ENCODE measurements at places on chromosomes 6 and 20. TPM values are rescaled to one million over a fixed set of nuclear protein-coding genes. Genes with fewer than 3 reads are reported as not detected.

RAET1G gene
- 1.3 TPM for total RNA-seq

KCNQ2 gene
- total RNA-seq = not detected

DNA sequence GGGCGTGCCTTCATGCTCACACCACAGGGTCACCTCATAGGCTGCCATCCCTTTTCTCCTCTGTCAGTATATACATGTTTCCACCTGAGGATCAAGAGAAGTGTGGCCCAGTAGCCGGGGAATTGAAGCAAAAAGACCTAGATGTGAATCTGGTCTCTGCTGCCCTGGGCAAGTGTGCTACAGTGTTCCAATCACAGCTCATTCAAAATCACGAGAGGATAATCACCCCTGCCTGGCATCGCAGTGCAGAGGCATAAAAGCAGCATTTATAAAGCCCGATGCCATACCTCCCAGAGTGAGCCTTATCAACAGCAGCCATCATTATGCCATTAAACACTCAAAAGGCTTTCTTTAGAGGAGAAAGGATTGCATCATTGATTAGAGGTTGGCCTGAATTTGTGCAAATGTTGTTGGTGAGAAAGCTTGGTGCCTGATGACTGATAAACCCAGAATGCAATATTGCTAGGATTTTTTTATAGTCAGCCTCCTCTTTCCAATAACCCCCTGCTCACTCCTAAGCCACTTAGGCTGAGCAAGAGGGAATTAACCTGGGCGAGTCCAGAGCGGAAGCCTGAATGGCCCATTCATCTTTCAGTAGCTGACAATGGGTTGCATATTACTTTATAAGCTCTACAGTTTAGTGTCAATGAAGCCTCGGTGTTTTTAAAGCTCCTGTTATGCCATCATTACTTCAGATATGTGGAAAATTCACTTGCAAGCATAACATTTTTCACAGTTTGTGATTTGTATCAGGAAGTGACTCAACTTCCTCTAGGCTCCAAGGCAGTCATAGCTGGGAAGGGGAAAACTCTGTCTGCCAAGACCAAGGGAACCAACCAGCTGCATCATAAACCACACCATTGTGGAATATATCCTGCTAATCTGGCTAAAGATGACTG, 92.5 kb upstream of the NXT1 start:
- peak; percentile 86 for DNase-seq

CASS4 gene
- total RNA-seq = 3.5 TPM

DNA sequence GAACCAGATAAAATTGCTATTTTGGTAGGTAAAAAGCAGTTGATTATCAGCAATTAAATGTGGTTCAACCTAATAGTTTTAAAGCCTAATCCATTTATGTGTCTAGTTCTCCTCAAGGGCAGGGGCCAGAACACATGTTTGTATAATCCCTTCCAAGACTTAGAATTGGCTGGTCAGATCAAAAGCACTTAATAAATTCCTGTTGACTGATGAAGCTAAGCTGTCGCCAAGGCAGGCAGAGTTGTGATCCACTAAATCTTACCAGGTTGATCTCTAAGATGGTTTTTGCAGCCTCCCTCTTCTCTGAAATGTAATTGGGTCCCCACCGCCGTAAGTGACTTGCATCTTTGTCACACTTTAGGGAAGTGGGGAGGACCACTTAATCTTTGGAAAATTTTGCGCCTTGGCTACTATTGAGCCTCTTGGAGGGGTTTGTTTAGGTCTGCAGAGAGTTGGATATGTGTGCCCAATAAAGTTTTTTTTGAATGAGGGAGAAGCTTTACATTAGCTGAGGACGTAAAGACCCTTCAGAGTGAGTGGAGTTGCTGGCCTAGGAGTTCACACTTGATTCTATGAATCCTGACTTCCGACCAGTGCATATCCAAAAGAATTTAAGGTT, 65.9 kb downstream of the PHF20 start:
- DNase-seq = peak; percentile 33

- DNase-seq = peak; percentile 57
These were observed 610 bp downstream of the PSORS1C1 start for GRCh38 chr6:31114970-31115849.

PLA2G7 gene
- total RNA-seq = not detected

PBX2 gene
- 35.4 TPM for total RNA-seq

SLC12A5 gene
- total RNA-seq = under 0.01 TPM

DNA sequence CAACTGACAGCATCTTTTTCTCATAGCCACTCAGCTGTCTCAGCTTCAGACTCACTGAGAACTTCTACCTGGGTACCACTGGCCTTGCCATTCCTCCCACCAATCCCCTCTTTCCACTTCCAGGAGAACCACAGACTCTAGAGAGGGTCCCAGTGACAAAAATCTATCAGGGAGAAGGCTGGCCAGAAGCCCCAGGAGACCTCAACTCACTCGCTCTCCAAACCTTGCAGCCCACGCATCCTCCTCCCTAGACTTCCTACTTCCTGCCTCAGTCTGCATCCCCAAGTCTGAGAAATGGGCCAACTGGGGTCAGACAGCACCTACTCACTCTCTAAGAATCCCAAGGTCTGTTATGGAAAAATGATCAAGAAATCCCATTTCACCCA, 1.2 kb downstream of the TMEM239 start:
- DNase-seq = no peak

GRCh38 chr6:90350689-90351554, 54.3 kb upstream of the BACH2 start:
- no peak for DNase-seq

GOPC gene
- 45.1 TPM for total RNA-seq

- DNase-seq = no peak
These were observed 11.8 kb upstream of the IBTK start for GRCh38 chr6:82259389-82259788.

DNA sequence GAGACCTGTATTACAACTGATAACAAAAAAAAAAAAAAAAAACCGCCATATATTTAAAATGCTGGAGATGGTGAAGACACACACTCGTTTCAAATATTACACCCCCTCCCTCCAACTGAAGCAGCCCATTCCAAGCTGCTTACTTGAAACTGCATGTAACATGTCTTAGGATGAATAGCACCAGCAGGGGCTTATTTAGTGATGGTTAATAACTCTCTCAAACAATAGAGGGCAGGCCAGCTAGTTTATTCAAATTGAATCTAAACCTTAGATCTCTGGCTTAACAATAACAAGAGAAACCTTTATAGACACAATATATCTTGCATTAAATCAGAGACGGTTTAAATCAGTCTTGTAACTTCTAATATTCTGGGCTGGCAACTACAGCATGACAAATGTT, 9.3 kb upstream of the JPH2 start:
- no peak for DNase-seq

DNA sequence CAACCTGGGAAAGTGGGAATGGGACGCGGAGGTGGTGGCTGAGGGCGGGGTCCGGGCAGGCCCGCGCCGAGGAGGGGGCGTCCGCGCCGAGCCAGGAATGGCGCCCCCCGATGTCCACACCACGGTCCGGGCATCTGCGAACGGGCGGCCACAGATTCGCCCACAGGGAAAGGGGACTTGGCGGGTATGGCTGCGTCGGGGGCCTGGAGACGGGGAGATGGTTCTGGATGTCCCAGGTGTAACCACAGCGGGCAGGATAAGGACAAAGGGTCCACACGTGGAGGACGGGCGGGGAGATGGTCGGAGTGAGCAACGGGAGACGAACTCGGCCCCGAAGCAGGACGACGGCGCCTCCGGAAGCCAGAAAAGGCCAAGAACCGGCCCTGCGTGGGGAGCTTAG, 124.6 kb downstream of the WDR27 start:
- DNase-seq = no peak

SDHAF4 gene
- total RNA-seq = 11.2 TPM

- no peak for DNase-seq
These were observed 166.6 kb downstream of the KHDRBS2 start for GRCh38 chr6:62119401-62119800.

DNA sequence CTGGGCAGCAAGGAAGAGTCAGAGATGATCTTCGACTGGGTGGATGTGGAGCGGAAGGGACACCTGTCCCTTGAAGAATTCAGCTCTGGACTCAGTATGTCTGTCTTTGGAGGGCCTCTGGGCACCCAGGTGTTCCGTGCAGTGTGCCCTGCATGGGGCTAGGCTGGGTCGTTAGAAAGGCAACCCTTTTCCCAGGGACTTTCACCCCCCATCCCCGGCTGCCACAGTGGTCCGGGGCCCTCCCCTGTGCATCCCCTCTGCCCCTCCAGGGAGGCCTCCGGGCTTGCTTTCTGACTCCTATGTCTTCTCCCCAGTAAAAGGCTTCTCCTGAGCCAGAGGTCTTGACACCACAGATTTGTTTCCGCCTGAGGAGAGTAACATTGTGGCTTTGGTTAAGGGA, 16.2 kb downstream of the RAB44 start:
- DNase-seq = no peak

DNA sequence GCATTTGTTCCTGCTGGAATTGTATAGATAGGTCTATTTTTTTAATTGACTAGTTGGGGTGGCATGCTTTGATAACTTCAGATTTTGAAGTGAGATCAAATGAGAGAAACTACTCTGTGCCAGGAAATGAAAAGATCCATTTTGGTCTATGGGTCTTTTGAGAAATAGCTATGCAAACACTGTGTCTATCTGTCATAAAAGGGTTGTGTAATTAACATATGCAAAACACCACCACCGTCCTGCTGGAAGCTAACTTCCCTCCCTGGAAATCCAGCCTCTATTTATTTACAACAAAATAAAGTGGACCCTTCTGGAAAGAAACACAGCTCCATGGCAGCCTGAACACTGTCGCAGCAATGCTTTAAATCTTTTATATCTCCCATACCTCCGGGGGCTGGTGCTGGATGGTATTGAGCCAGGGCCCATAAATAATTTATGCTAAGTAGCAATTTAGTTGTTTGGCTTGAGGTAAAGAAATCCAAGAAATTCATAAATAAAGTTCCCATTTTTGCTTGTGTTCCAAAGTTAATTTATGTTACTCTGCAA, 244.2 kb upstream of the POU3F2 start:
- no peak for DNase-seq

DNA sequence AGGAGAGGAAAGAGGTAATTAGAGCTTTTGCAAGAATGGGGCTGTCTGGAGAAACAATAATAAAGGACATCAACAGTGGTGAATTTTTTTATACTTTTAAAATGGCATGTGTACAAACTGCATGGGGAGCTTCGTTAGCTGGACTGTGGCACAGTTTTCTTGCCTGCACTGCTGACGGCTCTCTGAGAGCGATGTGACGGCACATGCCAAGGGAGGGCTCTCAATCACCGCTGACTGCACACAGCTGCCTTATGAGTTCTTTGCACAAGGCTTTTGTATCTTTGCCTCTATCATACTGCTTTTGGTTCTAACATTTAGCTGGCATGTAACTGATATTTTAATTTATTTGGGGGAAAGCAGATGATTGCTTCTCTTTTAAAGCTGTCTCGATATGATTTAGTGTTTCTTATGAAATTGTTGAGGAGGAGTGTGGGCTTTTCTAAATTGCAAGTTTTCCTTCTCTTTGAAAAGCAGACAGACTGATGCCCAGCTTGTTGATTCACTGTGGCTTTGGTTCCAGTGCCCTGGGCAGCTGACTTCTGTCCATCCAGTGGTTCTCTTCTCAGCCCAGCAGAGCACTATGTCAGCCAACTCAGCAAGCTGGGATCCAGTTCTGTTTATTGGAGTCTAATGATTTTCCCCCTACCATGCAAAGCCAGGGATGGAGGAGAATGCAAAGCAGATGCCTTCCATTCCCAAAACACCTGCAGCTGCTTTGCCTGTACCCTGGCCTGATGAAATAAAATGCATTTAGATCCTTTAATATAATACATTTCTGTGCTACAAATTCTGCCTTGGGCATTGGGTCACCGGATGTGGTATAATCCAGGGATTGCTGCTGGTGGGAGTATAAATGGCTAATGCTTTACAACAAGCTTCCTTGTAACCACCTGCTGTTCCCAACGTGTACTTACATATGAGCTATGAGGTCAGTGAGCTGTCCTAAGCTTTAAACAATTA, 323.9 kb downstream of the ZFAND3 start:
- DNase-seq = no peak

TCP11 gene
- total RNA-seq = 0.32 TPM

OVOL2 gene
- total RNA-seq = not detected

DNA sequence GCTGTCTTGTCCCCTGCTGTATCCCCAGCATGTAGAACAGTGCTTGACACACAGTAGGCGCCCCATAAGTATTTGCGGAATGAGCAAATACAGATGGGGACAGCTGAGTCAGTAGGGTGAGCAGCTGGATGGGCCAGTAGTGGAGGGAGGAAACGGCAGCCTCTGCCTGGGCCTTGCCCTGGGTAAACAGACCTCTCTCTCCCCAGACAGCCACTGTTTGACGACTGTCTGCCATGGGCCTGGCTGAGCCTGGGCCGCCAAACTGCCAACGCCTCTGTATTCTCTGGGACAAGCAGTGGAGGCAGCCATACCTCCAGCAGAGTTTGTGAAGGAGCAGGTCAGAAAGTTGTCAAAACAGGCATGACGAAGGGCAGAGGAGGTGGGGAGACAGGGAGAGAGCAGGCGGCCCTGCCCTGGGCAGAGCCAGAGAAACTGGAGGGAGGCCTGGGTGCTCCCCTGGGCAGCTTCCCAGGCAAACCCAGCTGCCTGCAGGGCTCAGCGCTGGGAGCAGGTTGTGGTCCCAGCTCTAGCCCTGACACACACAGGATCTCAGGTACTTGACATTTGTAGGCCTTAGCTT, 15.2 kb downstream of the HNF4A start:
- DNase-seq = no peak

DNA sequence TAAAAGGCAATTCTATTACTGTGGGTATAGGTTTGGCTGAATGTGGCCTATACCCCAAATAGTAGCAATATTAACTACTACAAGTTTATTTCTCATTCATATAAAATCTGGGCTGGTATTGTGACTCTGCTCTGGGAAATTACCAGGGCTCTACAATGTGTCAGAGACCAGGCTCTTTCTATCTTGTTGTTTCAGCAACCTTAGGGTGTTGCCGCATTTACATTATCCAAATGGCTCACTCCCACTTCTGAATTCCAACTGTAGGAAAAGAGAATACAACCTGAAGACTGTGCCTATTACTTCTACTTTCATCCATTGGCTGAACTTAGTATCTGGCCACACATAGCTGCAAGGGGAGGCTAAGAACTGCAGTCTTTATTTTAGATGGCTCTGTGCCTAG, 106.7 kb upstream of the CENPW start:
- no peak for DNase-seq

- peak; percentile 85 for DNase-seq
These were observed 18.4 kb downstream of the TTK start for GRCh38 chr6:80022803-80023202.

- no peak for DNase-seq
These were observed 1.5 kb downstream of the ARID1B start for GRCh38 chr6:156778454-156779205.

GRCh38 chr6:75922226-75922625, 150.2 kb downstream of the IMPG1 start:
- DNase-seq = no peak

DNA sequence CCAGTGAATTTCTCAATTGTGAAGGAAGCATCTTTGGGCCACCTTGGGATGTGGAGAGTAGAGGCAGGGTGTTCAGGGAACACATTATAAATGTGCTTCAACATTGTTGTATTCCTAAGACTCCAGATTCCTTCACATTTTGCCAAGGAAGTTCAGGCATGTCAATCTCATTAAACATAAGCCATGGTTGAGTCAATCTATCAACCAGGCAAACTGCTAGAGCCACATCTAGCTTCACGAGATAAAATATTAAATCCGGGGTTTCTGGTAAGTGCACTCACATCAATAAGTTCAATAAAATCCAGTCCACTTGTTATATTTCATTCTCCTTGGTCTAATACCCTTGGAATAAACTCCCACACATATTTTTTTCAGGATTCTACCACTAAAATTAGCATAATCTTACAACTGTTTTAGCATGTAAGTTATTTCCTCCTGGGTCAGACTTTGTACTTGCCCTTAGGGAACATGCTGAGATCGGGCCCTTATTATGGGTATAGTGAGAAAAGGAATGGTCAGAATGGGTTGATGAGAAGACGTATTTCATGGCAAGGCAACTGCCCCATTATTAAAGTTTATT, 93.6 kb downstream of the ADTRP start:
- no peak for DNase-seq
